GM23248 (cell line): ENCODE measurements at places on chromosomes 2 and 18.

GRCh38 chr18:49214706-49215105, 245.7 kb downstream of the DYM start:
- peak; percentile 13 for DNase-seq

DNA sequence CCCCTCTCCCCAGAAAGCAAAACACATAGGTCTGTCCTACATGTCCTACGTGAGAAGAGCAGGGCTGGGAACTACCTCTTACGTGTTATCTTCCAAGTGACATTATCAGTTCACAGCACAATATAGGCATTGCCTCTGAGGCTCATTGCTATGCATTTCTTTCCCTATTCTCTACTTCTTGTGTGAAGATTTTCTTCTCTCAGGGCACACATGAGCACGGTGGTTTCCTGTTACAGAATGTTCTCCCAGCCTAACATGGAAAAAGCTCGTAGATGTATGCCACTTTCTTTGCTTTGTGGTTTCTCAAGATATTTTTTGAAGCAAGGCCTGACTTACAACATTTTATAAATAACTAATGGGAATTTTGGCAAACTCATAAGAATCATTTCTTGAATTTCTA, 19.4 kb upstream of the DSC3 start:
- DNase-seq, result no peak

DNA sequence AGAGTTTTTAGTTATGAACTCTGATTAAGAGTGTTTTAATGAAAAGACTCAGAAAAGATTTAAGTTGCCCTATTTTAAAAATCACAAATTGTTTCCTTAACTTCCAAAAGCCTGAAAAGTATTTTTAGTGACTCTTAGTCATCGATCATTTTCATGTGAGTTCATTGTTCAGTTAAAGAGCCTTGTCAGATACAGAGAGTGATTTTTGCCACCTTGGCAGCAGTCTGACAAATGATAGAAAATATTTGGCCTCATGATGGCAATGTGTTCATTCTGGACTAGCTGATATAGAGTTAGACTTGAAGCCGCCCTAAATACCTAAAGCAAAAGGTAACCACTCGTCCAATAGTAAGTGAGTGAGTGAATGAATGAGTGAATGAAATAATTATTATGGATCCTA, 225.8 kb downstream of the CPS1 start:
- no peak for DNase-seq

DNA sequence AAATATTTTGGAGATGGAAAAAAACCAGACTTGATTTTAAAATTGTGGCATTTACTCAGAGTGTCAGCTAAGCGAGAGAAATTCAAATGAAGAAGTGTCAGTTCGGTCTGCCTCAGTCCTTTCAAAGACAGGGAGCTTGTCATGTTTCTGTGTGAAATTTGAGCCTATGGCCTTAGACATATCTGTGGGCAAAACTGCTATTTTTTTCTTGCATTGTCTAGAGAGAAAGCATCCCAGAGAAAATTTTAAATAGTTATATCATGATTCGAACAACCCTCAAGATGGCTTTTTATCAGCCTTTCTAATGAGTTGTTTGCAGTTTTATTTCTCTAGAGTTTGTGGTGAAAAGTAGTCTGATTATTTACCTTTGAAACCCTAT, 50.2 kb upstream of the KCNE4 start:
- DNase-seq, result no peak

GRCh38 chr2:47798631-47799030, 15.7 kb downstream of the MSH6 start:
- no peak for DNase-seq

GRCh38 chr2:127080226-127080937, 26.6 kb downstream of the BIN1 start:
- no peak for DNase-seq

DNA sequence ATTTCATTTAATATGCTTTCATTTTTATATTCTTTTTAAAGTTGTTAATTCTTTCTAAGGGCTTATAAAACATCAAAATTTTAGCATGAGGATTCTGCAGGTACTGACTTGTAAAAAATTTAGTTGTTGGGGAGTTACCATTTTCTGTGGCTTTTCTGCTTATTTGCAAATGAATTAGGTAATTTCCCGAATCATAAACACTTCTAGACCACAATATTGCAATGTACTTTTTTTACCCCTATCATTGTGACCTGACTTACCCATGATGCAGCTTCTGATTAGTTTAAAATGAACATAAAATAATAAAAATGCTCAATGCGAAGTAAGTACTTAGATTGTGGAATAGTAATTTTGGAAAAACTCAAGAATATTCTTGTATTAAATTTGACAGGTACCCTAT, 11.4 kb downstream of the ARL6IP6 start:
- no peak for DNase-seq

DNA sequence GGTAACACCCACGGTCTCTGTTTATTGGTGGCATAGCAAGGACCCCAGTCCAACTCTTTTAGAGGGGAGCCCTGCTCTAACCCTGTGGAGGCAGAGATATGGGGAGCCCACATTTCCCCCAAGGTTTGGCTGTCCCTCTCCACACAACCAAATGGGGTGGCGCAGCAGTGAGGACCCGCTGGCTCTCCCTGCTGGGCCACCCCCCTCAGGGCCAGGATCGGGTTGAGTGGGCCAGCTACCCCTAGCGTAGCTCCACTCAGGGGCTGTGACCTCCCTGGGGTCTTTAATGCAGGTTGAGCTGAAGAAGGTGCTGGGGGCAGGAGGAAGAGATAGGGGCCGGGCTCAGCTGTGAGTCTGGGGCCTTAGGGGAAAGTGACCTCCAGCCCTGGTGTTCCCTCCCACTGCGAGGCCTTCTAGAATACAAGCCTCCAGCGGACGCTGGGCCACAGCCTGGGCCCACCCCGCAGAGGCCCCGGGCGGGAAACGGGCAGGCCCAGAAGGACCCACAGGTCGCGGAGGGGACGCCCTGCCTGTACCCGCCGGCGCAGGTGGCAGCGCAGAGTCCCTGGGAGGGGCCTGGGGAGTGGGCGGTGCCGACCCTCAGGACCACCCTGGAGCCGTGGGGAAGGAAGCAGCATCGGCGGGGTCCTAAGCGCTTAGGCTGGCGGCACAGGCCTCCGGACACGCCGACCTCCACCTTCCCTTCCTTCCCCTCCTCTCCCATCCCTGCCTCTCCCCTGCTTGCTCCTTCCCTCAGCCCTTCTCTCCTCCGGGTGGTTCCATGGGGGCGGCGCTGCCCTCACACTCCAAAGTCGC, 9.6 kb downstream of the CROCC2 start:
- no peak for DNase-seq

GRCh38 chr2:28454016-28454930, 41.6 kb upstream of the PLB1 start:
- DNase-seq, result peak; percentile 25

DNA sequence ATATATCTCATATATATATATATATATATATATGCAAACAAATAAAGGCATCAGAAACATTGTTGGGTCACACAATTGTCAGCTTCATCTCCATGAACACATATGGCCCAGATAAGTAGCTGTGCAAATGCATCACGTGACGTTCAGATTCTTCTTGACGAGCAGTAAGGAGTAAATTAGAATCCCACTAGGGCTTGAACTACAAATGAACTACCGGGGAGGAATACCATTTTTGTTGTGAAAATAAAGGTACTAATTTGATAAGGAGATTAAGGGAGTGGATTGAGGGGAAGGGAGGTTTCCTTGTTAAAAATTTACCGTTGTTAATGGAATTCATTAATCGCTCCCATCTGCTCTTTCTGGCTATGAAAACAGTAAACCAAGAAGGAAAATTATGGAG, 186.5 kb upstream of the COPS8 start:
- no peak for DNase-seq

- DNase-seq, result peak; percentile 87
Measured at GRCh38 chr18:23259701-23260681, 124.7 kb downstream of the CABLES1 start.

DNA sequence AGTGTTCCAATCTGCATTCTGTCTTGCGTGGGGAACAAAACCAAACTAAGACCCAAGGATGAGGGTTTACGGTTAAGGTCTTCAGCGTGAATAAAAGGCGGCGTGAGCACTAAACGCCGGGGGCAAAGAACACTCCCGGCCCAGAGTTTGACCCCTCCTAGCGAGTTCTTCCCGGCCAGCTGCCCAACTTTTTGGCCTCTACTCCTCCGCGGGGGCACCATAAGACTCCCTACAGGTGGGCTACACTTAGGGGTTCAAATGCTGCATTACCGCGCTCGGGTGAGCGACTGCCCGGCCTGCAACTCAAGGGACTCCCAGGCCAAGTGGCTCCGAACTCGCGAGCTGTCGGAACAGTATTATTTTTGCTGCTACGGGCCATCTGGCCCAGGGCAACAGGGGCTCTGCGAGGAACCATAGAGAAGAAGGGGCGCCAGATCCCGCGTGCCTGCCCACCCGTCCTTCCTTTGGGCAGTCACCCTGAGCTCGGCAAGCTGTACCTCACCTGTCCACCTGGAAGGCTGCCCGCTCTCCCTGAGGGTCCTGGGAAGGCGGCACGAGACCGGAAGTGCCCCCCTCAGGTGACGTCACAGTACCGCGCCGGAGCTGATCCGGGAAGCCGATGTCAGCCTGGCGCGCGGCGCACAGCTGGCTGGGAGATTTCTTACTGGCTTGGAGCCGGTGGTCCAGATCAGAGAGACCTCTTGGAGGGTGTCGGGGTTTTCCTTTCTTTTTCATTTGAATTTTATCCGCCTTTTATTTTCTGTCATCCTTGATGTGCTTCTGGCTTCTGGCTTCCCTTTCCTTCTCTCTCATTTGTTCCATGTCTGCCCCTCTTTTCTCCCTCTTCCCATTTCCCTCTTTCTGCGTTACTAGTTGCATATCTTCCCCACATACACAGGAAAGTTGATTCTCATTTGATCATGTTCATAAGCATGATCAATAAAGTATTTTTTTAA, at the start of gene LDAH:
Gene LDAH, minus strand, starts transcription at position 567 of the 956 bp plus-strand sequence. CDS start 21,638 bp downstream, outside the sequence.
- peak; percentile 94 for DNase-seq

DNA sequence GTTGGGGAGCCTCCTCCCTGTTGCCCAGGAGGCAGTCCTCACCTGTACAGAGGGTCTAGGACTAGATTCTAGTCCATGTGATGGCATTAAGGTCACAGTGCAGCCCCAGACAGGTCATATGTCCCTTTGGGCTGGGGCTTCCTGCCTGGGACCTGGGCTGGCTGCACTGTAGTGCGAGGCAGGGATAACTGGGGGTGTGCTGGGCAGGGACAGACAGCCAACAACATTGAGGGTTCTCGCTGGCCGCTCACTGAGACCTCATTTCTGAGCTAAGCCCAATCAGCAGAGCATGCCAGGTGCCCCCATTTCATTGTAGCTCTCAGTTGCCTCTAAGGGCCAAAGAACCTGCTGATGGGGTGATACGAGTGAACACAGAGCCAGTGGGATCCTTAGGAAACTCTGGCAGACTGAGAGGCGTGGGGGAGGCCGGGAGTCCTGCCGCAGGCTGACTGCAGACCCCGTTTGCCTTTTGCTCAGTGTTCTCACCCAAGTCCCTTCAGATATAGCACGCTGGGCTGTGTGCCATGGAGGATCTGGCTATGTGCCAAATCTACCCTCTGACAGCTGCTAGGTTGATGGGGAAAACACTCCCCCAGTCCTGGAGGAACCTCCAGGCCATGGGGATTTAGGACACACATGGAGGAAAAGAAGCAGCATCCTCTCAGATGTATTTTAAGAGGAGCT, 51.9 kb downstream of the DYSF start:
- DNase-seq, result no peak

DNA sequence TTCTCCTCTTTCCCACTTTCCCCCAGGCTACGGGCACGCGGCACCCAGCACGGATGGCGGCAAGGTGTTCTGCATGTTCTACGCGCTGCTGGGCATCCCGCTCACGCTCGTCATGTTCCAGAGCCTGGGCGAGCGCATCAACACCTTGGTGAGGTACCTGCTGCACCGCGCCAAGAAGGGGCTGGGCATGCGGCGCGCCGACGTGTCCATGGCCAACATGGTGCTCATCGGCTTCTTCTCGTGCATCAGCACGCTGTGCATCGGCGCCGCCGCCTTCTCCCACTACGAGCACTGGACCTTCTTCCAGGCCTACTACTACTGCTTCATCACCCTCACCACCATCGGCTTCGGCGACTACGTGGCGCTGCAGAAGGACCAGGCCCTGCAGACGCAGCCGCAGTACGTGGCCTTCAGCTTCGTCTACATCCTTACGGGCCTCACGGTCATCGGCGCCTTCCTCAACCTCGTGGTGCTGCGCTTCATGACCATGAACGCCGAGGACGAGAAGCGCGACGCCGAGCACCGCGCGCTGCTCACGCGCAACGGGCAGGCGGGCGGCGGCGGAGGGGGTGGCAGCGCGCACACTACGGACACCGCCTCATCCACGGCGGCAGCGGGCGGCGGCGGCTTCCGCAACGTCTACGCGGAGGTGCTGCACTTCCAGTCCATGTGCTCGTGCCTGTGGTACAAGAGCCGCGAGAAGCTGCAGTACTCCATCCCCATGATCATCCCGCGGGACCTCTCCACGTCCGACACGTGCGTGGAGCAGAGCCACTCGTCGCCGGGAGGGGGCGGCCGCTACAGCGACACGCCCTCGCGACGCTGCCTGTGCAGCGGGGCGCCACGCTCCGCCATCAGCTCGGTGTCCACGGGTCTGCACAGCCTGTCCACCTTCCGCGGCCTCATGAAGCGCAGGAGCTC, 35.4 kb downstream of the KCNK3 start:
- peak; percentile 56 for DNase-seq

DNA sequence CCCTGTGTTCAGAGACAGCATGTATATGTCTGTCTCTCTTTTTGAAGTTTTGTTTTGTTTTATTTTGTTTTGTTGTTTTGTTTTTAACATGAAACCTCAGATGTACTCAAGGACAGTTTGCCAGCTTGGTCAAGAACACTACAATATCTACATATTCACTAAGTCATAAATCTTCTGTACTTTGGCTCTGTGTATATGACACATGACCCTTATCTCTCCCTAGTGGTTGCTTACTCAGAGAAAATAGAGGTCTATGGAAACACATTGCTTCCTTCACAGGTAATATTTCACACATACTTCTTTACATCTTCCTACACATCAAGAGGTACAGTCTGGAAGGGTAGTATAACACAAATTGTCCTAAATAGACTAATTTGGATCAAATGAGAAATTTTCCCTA, 312.6 kb upstream of the VRK2 start:
- no peak for DNase-seq

DNA sequence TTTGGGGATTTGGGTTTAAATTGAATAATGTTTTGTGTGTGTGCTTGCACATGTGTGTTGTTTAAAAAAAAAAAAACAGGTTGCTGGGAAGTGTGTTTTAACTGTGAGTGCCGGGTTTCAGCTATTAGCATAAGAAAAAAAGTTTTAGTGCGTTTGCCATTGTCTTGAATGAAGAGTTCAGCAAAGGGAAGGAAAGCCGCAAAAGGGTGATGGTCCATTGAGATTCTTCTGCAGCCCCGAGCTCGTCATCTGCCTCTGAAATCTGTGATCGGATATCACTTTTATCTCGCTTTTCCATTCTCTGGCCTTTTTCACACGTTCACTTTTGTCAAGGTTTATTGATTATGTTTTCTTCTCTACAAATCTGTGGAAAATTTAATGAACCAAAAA, 4.7 kb downstream of the GLI2 start:
- DNase-seq, result no peak

DNA sequence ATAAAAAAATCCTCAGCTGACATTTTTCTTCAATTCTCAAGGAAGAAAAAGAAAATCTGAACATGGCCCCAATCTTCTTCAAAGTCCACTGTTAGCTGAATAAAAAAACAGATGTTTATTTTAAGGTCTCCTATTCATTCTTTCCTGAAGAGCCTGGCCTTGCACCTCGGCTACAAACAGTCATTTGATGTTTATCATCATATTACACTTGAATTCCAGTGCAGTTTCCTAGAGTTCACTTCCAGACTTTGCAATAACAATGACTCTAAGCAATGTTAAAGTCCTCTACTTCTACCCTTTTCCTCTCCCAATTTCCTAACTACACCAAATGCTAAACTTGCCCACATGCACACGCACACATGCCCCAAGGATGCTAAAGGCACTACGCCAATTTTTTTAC, 70.1 kb downstream of the NOL10 start:
- peak; percentile 47 for DNase-seq
